Bronchial epithelial cell (primary cell): ENCODE measurements at places on chromosomes 3 and 15.
A peak's percentile ranks its signal among the peaks of the same experiment; 100 is the strongest.

DNA sequence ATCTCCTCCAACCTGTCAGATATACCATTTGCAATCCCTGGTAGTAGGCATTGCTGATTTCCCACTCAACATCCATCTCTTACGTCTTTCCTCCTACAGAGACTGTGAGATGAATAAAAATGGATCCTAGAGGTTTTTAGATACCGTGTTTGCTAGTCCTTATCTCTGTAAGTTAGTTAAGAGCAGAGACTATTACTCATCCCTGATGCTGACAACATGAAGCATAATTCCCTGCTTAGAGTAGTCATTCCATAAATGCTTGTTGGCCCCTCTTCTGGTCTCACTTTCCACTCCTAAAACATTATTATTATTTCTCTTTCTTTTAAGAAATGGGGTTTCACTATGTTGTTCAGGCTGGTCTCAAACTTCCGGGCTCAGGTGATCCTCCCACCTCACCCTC, 136.2 kb downstream of the RTP4 start:
- DNase-seq: no peak

- DNase-seq: peak; percentile 99
Measured at GRCh38 chr3:177591379-177591778, 394.1 kb upstream of the TBL1XR1 start.

GRCh38 chr3:55858302-55858701, 371.2 kb upstream of the WNT5A start:
- no peak for DNase-seq

DNA sequence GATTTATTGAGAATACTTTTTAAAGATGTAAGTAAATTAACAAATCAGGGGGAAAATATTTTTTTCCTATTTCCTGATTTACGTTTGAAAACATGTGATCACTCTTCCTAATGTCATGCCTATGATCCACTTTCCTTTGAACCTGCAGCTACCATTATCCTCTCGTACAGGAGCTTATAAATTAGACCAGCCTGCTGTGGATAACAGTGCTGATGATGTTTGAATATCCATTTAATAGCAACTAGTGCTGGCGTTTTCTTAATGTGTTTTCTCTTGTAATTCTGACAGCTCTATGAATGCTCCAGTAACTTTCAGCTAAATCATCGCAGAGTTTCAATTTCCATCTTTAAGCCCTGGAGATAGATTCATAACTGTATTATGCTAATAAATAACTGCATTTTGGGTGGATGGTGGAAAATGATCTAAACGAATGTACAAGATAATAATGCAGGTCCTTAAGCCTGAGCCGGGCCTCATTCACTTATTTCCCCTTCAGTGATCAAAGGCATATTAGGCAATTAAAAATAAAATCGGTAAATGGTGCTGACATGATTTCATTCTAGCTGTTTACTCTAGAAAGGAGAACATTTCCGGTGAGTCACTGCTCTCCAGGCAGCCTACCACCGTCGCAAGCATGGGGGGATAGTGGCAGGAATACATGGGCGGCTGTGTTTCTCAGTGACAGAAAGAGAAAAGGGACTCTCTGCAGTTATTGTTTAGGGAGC, 58.5 kb upstream of the SLC24A5 start:
- DNase-seq: peak; percentile 27

- DNase-seq: no peak
Measured at GRCh38 chr3:58492494-58492905, 604 bp downstream of the KCTD6 start.

GRCh38 chr3:123642182-123642956, 57.5 kb upstream of the HACD2 start:
- peak; percentile 76 for DNase-seq

DNA sequence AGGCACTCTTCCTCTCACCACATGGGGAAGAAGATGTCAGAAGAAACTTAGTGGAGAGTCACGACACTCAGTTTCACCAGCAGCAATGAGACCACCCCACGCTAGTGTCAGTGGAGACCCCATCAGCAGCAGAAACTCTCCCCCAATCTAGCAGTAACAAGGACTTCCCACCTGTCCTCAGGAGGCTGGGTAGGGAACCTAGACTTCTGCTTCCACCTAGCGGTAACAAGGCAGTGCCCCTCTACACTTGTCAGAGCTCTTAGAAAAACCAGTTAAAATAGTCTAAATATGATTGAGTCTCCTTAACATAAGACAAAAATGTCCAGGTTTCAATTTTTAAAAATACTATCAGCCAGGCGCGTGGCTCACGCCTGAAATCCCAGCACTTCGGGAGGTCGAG, 57.3 kb downstream of the TRAT1 start:
- no peak for DNase-seq

GRCh38 chr15:29516929-29517328, 247.3 kb upstream of the NSMCE3 start:
- no peak for DNase-seq

DNA sequence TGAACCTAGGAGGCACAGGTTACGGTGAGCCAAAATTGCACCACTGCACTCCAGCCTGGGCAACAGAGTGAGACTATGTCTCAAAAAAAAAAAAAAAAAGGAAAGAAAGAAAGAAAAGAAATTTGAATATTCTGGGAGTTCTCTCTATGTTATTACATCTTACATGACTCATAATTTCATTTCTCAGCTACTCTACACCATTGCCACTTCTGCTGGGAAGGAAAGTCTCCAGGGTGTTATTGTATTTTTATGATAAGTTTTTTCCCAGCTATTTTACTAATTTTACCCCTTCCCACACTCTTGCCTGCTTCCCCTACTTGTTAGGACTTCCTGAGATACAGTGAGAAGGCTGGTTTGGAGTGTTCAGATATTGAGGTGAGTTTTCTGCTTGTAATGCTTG, 69.7 kb upstream of the UMPS start:
- no peak for DNase-seq

DNA sequence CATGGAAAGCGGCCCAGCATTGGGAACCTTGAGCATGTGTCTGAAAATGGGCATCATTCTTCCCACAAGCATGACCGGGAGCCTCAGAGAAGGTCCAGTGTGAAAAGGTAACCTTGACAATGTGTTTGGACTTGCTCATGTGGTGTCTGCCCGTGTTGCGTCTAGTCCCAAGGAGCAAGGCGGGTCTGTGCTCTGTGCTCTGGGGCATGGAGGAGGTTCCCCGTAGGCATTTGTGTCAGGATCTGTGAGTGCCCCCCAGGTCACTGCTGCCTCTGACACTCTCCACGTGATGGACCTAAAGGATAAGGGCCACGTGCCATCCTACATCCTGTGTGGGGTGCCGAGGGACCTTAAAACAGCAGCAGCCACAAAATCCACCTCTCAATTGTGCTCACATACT, 44.9 kb downstream of the CHDH start:
- no peak for DNase-seq

- DNase-seq: no peak
Measured at GRCh38 chr3:6516143-6516542, 344.8 kb upstream of the GRM7 start.

GRCh38 chr3:24605511-24606028, 110.9 kb upstream of the THRB start:
- DNase-seq: no peak

DNA sequence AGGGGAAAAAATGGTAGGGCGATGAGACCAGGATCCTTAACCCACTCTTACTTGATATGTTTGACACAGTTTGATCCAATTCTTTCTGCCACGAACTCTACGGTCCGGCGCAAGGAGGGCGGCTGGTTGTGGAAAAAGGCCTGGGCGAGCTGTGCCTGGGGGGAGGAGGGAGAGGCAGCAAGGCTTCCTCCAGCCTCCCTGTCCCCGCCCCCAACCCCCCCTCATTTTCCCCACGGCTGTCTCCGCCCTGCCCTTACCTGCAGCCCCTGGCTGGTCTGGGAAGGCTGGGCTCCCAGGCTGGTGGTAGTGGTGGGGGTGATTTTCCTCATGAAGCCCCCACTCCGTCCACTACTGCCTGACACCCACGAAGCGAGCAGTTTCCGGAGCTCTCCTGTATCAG, 8.0 kb downstream of the CDAN1 start:
- no peak for DNase-seq

DNA sequence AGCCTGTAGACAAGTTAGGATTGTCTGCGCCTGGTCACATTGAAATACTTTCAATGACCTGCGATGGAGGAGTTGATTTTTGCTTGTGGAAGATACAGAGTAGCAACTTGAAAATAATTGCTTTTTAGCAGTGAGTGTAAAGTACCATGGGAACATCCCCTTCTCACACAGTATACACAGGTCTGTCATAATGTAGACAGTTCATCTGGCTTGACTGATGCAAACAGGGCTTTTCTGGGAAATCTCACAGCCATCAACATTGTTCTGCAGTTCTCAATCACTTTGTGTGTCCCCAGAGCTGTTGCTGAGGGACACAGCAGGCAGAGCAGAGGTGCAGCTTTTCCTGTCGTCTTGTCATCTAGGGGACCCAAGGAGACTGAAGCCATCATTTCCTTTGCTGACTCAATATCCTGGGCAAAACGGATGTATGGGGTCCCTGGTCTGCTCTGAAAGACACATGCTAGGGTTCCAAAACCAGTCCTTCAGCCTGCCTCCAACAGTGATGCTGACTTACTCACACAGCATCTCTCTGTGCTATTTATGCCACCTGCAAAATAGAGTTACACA, 5.3 kb upstream of the REC114 start:
- DNase-seq: no peak
